ENCODE measurements at places on chromosomes 6 and 20.

- no peak for DNase-seq
These were observed 82.3 kb downstream of the DNAH8 start for GRCh38 chr6:38797391-38797790.

DNA sequence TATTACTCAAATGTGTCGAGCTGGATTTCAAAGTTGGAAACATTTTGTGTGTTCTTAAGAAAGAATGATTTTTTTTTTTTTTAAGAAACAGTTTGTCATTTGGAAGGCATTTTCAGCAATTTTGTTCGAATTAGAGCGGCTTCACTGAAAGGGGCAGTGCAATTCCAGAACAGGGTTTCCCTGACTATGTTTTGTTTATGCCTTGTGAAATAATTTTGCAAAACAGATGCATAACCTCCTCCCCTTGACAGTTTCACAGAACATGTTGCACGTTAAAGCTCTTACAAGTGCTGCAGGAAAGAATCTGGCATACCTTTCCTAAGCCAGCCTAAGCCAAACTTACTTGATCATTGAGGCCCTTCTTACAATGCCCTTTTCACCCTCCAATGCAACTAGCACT is 216.0 kb upstream of the SSTR4 start:
- DNase-seq: no peak

- DNase-seq: no peak
These were observed 90.2 kb downstream of the GMDS start for GRCh38 chr6:2155206-2155605.

- DNase-seq: no peak
These were observed 94.6 kb downstream of the TFAP2A start for GRCh38 chr6:10320291-10320690.

DNA sequence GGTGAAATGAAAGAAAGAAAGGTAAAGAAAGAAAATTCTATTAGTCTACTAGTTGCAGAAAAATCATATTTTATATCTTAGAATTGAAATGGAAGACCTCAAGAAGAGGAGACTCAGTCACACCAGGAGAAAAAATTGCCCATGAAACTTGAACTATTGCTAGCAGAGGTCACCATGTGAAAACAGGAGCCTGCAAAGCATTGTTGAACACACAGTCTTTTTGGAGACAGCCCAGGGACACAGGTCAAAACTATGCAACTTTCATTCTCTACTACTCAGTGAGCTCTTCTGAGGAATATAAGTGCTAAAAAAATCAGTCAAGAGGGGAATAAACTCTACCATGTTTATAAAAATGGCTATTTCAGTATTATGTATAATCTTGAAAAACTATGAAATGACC is 89.8 kb upstream of the TENT5A start:
- DNase-seq: no peak

- no peak for DNase-seq
These were observed 159.8 kb downstream of the ZFP64 start for GRCh38 chr20:52031563-52032303.

DNA sequence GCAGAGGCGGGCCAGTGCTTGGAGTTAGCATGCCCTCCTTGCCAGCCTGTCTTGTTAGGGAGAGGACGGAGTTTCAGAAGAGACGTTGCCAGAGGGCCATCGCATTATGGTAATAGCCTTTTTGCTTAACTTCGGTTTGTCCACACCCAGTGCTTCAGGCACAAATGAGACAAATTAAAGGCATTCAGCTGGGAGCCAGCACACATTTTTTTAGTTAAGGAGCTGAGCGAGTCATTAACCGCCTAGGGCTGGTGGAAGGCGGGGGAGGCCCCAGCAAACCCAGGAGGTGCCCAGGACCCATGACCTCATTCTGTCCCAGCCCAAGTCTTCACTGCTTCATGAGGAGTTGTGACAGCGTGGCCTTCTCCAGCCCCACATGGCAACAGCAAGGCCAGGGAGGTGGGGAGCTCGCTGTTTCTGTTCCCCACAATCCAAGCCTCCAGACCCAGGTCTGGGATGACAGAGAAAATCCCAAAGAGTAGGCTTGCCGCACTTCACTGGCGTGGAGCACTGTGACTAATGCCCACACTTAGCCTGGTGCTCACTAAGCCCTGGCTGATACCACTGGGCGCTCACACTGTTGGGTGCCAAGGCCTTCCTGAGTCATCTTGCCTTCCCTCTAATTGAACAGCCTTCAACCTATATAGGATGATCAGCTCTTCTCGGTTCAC is 237.1 kb downstream of the ANKRD60 start:
- DNase-seq: no peak

GRCh38 chr6:126625019-126625418 is 285.1 kb downstream of the CENPW start:
- no peak for DNase-seq

DNA sequence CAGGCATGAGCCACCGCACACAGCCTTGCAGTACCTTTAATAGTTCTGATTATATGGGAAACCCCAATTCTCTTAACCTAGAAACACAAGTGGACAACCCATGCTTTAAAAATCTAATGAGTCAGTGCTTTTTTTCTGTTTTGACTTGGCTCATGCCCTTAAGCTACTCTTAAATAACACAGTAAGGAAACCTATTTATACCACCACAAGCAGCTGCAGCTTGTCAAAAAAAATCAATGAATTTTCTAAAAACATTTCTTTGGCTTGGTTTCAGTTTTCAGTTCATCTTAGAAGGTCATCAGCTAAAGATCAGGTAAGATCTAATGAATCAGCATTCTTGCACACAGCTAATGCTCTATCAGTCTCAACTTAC is 124.1 kb upstream of the DST start:
- DNase-seq: no peak

DNA sequence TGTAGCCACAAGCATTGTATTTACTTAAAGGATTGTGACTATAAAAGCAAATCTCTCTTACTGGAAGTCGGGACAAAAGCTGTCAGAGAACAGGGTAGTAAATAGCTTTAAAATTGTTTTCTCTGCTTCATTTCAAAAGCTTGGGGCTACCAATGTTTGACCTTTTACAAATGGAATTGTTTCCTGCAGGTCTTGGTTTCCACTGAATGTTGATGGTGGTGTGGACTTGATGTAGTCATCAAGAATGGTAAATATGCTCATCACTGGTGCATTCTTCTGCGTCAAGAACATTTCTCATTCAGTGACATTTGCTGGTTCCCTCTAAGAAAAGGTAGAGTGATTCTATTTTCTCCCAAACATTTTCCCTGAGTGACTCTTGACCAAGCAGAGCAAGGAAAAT is 435.4 kb upstream of the KHDRBS2 start:
- no peak for DNase-seq

- DNase-seq: no peak
These were observed 103.3 kb downstream of the IBTK start for GRCh38 chr6:82144007-82144851.

GRCh38 chr20:14643556-14643955 is 306.1 kb upstream of the FLRT3 start:
- DNase-seq: no peak

- DNase-seq: no peak
These were observed 50.7 kb downstream of the RNASET2 start for GRCh38 chr6:166905505-166906134.

DNA sequence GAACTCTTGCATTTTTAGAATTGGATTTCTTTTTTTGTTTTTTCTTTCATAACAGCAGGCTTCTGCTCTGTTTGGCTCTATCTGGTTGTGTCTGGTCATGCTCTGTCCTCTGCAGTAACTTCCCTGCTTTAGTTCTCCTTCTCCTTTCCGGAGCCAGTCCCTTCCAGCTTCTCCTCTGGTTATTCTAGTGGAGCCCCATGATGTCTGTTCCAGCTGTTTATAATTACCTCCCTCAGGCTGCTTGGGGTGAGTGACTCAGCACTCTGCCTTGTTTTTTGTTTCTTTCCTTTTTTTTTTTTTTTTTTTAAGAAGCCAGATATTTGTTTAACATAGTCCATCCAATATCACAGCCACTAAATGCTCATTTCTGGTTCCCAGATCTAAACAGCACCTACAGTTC is 409.6 kb downstream of the MAFB start:
- DNase-seq: no peak

DNA sequence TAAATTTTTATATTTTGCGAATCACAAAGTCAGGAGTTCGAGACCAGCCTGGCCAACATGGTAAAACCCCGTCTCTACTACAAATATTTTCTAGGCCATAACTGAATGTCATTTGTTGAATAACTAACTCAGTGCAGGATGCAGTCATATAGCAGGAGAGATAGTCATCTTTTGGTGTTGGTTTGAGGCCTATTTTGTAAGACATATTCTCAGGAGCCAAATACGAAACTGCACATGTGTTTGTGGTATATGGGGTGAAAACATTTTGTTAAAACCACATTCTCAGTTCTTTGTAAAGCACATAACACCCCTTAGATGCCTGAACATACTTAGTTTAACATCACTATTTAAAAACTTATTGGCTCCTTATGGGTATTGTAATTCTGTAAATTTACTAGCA is 4.7 kb upstream of the ENPP5 start:
- peak; percentile 96 for DNase-seq
